ENCODE measurements at places on chromosomes 7 and 10.

DNA sequence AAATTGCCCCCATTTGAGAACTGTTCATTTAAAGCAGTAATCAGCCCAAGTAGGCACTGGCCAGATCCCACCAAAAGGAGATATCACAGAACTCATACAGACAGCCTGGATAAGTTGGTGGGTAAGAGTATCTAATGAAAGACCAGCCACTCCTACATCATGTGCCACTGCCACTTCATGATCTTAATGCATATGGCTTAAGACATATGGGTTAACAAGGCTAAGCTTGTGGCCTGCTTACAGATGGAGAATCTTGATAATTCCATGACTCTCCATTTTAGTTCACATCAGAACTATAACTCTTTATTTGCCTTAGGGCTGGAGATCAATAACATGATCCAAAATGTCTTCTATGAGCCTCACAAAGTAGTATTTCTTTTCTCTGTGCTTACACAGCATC is 6.8 kb upstream of the IFIT1B start:
- no peak for DNase-seq

GRCh38 chr7:157405501-157405900 is 68.7 kb downstream of the DNAJB6 start:
- DNase-seq = no peak

- DNase-seq = no peak
These were observed 64.3 kb upstream of the TMEM106B start for GRCh38 chr7:12146813-12147212.

GRCh38 chr10:4672201-4672600 is 153.8 kb upstream of the AKR1E2 start:
- no peak for DNase-seq

DNA sequence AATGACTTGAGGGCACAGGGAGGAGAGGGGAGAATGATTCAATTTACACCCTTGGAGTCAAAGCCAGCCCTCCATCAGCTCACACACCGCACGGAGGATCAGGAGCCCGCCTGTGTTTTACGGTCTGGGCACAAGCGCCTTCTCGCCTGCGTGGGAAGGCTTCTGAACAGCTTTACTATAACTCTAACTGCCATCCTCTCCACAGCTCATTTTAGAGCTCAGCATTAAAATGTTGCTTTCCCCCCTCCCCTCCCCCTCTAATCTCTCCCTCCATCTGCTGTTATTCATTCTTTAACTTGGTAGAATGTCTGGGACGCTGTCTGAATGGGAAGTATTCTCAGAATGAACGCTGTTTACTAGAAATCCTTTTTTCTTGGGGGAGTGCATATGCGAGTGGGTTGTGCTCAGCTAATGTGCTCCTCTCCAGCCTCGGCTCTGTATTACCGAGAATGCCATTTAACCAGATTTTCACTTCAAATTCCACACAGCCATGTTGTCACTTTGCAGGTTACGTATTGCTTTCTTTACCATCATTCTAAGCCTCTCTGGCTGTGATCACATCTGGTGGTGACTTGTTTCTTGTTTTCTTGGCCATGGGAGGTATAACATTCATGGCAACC is 140.1 kb downstream of the GFRA1 start:
- DNase-seq = no peak

DNA sequence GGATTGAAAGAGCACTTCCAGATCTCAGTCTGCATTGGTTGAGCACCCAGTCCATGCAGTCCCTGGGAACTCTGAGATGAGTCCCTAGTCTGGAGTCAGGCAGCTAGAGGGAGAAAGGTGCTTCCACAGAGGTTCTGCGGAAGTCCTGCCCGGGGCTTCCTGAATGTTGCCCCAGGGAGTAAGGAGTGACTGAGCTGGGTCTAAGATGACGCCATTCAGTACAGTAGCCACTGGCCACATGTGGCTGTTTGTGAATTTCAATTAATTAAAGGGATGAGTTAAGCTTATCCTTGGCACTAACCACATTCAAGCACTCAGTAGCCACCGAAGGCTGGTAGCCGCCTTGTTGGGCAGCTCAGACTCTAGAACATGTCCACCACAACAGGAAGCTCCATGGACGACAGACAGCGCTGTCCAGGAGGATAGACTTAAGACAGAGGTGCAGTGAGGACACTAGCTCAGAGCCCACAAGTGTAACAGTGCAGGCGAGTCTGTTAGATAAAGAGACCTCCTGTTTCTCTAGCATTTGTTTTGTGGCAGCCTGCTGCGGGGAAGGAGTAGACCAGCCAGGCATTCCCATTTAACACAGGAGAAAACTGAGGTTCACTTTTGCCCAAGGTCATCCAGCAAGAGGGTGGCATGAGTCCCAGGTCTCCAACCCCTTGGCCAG is 101.6 kb upstream of the PPIF start:
- no peak for DNase-seq

DNA sequence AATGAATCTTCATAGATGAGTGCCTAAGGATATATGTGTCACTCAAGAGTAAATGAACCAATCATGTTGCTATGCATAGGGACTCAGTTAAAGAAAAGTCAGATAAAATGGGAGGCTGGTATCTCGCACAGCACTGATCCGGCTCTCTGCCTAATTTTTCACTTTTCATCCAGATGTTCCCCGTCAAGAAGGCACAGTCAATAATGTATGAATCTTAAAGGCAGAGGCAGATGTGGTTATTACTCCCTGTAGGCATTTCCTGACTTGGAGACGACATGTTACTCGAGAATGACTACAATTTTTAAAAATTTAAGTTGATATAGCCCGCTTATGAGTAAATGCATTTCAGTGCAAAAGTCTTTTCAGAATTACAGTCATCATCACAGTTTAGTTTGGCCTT is 113.6 kb downstream of the TBXAS1 start:
- no peak for DNase-seq

GRCh38 chr10:13053794-13054462 is 46.0 kb upstream of the OPTN start:
- no peak for DNase-seq

- no peak for DNase-seq
These were observed 177.6 kb upstream of the MEOX2 start for GRCh38 chr7:15863951-15864625.

DNA sequence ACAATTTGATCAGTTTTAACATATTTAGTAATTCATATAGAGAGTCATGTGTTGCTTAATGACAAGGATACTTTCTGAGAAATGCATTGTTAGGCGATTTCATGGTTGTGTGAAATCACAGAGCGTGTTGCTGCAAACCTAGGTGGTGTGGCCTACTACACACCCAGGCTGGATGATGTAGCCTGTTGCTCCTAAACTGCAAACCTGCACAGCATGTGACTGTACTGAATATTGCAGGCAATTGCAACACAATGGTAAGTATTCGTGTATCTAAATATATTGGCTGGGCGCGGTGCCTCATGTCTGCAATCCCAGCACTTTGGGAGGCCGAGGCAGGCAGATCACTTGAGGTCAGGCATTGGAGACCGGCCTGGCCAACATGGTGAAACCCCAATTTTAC is 73.7 kb upstream of the BAIAP2L1 start:
- DNase-seq = no peak

DNA sequence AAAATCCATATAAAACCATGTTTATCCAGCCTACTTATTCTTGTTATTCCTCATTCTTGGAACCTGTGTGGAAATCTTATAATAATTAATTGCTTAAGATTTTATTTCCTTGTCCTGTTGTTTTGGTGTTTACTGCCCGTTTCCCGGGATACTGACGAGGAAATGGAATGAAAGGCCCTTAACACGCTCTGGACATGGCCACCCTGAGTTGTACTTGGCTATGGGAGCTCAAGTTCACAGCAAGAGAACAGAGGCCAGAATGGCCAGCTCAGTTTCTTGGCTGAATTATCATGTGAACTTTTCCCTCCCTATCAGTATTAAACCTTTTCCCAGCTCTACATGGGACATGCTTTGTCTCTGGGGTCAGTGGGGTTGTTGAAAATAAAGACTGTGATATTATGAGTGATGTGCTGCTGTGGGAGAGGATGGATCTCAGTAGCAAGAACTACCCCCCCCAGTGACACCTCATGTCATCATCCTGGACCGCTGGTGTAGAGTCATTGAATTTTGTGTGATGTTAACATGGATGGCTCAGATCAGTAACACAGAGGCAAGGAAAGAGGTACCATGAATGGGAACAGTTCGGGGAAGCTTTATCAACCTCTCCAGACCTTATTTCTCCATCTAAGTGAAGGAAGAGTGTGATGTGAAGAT is 87.0 kb upstream of the IGFBP3 start:
- no peak for DNase-seq

- no peak for DNase-seq
These were observed 522.4 kb downstream of the PARD3 start for GRCh38 chr10:34292675-34293074.
